ENCODE measurements at places on chromosomes 16 and 17.

DNA sequence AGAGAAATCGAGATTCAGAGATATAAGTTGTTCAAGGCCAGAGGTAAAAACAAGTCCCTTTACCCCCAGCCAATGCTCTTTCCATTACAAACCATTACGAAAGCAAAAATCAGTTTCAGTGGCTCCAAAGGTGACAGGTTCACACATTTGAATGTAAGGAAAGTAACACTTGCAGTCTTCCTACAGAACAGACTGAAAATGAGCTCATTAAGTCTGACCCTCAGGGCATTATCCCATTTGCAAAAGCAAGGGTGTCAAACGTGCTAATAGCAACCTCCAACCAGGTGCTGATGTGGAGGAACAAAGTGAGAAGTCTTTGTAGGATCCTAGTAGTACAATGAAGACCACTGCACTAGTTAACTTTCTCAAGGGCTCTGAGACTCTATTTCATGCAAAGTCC, 65.2 kb downstream of the XPO6 start:
- DNase-seq, result no peak

GRCh38 chr17:79372470-79373238, 238.2 kb downstream of the RBFOX3 start:
- no peak for DNase-seq

DNA sequence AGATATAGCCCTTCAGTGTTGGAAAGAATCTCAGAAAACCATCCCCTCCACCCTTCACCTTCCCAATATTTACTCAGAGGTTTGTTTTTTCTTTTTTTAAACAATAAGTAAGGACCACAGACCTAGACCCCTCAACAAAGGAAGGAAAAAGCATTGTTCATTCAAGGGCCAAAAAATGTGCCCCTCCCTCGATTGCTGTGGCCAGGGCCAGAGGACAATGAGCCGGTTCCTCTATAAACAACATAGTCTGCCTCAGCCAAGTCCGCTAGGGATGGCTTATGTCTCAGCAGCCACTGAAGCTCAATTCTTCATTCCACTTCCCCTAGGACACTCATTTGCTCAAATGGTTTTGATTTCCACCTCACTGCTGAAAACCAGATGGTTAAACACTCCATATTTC, 24.0 kb downstream of the TRIM16 start:
- no peak for DNase-seq

DNA sequence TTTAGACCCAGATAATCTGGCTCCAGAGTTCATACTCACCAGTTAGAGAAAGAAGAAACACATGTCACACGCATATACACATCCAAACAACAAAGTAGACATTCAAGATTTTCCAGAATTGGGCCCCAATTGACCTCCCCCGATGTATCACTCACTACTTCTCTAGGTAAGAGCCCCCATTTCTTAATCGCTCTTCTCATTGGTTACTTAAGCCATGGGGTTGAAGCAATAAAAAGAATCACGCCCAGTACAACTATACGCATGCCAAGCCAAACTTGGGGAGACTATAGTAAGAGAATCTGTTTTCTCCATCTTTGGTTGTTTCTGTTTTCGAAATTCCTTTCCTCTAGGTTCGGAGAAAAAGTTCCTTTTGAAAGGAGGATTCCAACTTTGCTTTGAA, 565 bp downstream of the DDX52 start:
- no peak for DNase-seq

- DNase-seq, result peak; percentile 75
Observed at GRCh38 chr17:76725580-76726230, 701 bp downstream of the JMJD6 start.

DNA sequence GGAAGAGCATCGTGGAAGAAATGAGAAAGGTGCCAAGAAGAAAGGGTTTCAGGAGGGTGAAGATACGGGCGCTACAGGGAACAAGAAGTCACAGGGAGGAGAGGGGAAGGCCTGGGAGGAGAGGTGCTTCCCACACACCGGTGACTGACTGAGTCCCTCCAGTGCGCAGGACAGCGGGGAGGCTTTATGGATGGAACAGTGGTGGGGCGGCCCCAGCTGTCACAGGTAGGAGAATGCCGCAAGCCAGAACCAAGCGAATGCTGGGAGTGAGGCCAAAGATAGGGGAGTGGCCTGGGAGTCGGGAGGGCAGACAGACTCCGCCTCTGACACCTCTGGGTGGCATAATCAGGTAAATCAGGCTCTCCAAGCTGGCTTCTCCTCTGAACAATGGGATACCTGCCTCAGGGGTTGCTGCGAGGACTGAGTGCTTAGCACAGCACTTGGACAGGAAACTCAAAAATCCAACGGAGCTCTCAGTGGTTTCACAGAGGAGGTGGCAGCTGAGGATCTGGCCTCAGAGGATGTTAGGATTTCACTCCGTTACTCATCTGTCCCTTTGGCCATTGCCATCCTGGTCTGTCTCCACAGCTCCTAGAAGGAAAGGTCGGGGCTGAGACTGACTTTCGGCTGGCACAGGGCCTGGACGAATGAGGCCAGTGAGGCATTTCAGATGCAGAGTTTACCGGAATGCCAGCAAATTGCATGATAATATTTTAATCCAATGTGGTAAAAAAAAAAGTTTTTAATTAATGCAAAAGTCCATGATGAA, 717 bp upstream of the CNP start:
- peak; percentile 81 for DNase-seq

DNA sequence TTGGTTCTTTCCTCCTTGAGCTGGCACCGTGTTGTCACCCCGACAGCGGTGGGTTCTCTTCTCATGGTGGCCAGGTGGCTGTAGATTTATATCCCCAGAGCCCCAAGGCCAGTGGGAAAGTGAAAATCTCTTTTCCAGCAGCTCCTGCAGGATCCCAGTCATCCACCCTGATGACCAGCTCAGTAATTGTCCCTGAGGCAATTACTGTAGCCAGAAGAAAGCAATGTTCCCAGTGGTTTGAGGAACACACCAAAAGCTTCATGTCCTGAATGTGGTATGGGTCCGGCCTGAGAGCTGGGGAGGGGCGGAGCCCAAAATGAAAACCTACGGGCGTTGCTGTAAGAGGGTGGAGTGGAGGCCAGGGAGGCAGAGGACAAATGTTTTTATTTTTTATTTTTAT, 69.0 kb downstream of the WSB1 start:
- no peak for DNase-seq

Measured in CD4-positive, alpha-beta T cell treated with Interleukin-6 for 4 hours (primary cell).